CD4-positive, alpha-beta T cell treated with Interleukin-17A for 1 hour (primary cell): ENCODE measurements at places on chromosomes 13 and 19.

DNA sequence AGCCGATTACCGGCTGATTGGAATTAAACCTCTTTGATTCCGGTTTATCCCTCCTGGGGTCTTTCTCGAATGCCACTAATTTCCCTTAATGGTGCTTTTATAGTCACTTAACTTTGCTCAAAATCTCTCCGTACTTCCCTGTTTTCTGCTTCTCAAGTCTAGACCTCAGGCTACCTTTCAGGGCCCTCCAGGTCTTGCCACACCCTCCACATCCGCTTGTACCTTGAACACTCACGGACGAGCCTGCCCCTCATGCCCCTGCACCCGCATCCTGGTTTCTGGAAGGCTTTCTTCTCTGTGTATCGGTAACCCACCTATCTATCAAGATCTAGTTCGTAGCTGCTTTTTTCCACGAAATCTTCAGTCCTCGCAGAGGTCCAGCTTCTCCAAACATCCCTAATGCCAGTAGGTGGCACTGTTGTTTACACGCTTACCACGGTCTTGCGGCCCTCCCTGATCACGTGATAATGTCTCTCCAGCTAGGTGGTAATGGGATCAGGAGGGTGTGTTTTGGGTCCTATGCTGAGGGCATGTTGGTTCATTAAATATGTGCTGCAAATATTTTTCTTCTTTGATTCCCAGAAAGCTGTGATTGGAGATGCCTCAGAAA lies 13.8 kb downstream of the ATP12A start:
- DNase-seq, result peak; percentile 62

GRCh38 chr13:97212601-97213040 lies 9.5 kb upstream of the MBNL2 start:
- DNase-seq, result no peak

- peak; percentile 60 for DNase-seq
These were observed 927 bp downstream of the LPAR6 start for GRCh38 chr13:48411841-48412531.

- DNase-seq, result peak; percentile 68
These were observed at the start of gene WDR87 for GRCh38 chr19:37905946-37906868. WDR87 (minus strand) TSS chr19:37906594; CDS start chr19:37898239, 8,355 bp downstream.

DNA sequence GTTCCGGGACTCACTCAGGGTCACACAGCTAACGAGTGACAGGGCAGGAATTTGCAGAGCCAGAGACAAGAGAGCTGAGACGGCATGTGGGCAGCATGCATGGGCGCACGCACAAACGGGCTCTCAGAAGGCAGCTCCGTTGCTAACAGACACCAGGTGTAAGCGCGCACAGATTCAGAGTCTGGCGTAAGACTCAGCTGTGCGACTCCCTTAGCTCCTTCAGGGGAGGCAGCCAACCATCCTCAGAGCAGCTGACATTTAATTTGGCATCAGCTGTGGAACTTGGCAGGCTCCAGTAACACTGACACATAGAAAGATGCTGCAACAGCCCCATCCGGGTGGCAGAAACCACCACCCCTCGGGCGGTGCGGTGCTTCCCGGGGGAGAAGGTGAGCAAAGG lies 7.5 kb upstream of the TM6SF2 start:
- DNase-seq, result no peak

GRCh38 chr13:80751854-80752253 lies 410.9 kb upstream of the SPRY2 start:
- no peak for DNase-seq

GRCh38 chr19:38561053-38561606 lies 56.6 kb downstream of the MAP4K1 start:
- no peak for DNase-seq

- no peak for DNase-seq
These were observed 43.6 kb downstream of the SLAIN1 start for GRCh38 chr13:77740931-77741596.

DNA sequence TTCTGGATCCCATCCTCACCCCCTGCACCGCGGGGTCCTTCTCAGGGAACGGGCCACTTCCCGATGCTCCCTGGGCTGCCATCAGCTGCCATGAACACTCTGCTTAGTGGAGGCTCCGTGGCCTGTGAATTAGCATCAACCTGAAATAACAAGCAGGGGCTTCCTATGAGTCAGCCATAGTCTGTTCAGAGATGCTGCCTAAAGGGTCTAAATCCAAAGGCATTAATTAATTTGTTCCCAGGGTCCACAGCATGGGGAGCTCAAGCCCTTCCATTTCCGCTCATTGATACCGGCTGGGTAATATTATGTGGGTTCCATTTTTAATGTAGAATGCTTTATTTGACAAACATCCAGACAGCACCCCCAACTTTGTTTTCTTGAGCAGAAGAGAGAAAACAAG lies 341.9 kb upstream of the TMTC4 start:
- no peak for DNase-seq

- no peak for DNase-seq
These were observed 6.9 kb downstream of the TBXA2R start for GRCh38 chr19:3599776-3600187.

DNA sequence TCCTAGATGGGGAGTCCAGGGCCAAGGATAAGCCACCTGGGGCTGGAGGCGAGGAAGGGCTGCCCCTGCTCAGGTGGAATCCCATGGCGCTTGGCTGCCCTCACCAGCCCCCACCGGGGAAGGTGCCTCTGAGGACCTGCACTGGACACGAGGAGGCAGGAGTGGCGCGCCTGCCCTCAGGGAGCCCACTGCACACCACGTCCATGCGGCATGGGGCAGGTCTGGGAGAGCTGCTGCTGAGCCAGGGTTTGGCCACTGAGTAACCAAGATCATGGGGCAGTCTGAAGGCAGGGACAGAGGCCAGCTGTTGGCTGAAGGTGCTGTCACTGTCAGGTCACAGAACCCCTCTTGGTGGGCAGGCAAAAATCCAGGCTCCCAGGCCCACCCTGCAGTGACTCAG lies 25.9 kb downstream of the ELAVL1 start:
- no peak for DNase-seq

GRCh38 chr19:51065221-51065960 lies 499 bp upstream of the KLK13 start:
- DNase-seq, result no peak

DNA sequence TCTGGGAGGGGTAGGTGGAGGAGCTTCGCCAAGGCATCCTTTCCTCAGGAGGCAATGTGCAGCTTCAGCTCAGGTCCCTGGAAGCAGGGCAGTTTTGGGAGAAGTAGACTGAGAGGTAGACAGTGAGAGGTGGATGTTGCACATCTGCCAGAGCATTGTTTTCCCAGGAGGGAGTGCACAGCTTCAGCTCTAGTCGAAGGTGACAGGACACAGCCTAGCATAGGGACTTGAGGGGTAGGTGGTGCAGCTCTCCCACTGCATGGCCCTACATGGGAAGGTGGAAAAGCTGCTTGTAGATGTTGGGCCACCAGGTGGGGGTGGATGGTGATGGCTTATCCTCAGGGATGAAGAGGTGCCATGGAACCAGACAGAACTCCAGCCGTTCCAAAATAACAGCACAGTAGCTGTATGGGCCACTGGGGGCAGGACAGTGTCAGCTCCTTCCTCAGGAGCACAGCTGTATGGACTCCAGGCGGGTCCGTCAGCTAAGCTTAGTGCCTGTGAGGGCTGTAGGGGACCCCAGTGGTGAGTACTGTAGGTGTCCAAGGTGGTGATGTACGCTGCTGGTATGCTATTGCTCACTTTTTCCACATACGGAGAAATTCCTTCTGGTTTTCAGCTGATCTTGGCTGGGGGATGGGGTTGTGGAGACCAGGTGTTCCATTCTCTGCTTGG lies 17.4 kb upstream of the ZNF543 start:
- DNase-seq, result no peak

DNA sequence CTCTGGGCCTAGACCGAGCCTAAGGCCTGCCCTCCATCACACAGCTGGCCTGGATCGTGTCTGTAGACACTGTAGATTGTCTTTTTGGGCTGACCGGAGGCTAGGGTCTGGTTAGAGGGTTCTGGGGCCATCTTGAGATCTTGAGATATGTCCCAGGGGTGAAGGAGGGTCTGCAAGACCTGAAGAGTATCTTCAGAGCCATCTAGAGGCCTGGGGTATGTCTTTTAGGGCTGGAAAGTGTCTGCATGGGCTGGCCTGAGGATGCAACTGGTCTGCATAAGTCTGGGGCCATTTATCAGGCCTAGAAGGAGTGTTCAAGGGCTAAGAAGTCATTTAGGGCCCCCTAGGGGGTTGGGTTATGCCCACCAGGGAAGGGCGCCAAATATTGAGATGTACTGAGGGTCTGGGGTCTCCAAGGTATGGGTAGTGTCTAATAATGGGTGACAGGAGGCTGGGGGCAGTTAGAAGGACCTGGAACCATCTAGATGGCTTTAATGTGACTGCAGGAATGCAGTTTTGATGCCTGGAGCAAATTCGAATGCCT lies 555 bp downstream of the SCAF1 start:
- no peak for DNase-seq

DNA sequence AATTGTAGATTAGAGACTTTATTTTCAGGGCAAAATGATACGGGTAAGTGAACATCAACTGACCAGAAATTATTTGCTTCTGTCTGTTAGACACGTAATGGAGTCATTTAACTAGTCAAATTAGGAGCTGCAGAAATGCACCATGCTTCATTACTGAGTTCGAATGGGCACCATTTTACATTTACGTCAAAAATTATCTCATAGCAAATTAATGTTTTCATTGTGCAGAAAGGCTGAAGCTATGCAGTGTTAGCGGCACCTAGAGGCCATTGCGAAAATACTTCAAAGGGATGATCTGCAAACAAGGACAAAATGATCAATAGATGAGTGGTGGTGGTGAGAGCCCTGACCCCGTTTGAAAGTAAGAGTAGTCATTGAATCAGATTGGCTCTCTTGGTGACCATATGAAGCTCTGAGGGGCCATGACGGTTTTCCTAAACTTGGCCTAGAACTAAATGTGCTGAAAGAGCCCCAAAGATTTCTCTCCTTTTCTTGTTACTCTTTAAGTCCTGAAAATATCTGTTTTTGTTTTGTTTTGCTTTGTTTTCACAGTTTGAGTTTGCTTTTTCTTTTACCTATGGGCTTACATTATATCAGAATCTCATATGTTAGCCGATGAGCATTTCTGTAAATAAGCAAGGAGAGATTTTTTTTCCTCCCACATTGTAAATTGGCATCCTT lies 277.9 kb downstream of the ZNF536 start:
- DNase-seq, result peak; percentile 18

DNA sequence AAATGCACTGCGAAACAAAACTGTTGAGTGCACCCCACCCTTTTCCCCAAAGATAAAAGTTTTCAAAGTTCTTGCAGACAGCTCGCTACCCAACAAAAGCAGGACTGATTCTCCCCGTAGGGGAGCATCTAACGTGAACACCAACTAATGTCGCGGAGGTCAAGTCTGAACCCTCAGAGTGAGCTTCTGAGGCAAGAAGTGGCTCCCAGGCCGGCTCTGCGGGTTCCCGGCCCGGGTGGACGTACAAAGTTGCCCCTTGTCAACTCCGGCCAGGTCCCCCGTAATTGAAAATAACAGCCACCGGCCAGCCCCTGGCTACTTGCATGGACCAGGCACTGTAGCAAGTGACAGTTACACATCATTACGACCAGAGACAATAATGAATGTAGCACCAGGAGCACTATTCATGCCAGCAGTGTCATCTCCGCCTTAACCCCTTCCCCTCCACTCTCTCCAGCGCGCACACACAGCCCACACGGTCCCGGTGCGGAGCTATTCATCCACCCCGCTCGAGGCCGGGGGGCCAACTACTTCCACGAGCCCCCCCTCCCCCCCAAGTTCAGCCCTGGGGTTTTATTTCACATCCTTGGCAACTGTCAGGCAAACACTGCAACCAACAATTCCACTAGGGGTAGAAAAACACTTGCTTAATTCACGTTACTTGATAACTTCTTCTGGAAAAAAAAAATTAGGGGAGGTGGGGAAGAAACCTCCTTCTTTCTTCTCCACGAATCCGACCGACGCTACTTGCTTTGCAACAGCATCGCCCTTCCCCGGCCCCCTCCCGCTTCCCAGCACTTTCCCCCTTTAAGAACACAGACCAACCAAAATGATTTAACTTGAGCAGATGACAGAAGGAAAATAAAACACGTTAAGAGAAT lies 1.2 kb downstream of the KLF12 start:
- DNase-seq, result peak; percentile 62

DNA sequence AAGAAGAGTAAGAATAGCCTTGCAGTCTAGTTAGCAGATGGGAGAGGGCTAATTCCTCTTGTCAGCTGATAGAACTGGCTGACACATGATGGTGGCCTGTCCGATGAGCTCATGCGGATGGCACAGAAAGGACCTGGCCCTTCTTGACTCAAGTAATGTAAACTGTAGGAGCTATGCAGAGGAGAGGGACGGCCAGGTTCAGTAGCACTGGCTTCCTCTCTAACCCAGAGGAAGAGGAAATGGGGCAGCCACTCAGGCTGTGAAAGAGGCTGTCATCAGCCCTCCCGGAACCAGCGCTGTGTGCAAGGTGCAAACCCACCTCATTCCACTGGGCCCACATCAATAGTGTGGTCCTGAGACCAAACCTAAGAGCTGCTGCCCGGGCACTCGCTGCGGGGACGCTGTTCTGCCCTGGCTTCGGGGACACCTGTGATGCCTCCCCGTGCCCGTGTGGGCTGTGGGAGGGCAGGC lies 30.8 kb upstream of the USE1 start:
- DNase-seq, result peak; percentile 69
